Mucosa of gallbladder (tissue), 1 donor: ENCODE measurements at places on chromosomes 3 and 15. TPM values are rescaled to one million over a fixed set of nuclear protein-coding genes. Genes with fewer than 3 reads are reported as not detected.

- no peak for DNase-seq
Measured at GRCh38 chr15:34324933-34325332, 12.6 kb downstream of the SLC12A6 start.

DNA sequence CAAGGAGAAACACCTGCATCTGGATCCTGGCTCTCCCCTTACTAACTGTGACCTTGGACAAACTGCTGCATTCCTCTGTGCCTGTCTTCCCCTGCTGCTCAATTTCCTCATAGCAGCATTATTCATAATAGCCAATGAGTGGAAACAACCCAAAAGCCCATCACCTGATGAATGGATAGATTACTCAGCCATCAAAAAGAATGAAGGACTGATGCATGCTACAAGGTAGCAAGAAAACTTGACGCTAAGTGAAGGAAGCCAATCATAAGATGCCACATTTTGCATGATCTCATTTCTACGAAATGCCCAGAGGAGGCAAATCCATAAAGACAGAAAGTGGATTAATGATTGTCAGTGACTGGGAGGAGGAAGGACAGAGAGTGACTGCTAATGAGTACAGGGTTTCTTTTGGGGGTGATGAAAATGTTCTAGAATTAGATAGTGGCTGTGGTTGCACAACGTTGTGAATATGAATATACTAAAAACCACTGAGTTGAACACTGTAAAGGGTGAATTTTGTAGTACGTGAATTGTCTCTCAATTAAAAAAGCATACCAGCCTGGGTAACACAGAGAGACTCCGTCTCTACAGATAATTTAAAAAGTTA is 11.2 kb downstream of the IGDCC4 start:
- DNase-seq = no peak

- no peak for DNase-seq
Measured at GRCh38 chr15:99722406-99722805, 10.8 kb downstream of the LYSMD4 start.

- DNase-seq = no peak
Measured at GRCh38 chr3:188697127-188697526, 474.6 kb upstream of the TPRG1 start.

- DNase-seq = no peak
Measured at GRCh38 chr3:188205992-188206416, 52.0 kb downstream of the LPP start.

The TMC3 gene
- 0.06 TPM for total RNA-seq

DNA sequence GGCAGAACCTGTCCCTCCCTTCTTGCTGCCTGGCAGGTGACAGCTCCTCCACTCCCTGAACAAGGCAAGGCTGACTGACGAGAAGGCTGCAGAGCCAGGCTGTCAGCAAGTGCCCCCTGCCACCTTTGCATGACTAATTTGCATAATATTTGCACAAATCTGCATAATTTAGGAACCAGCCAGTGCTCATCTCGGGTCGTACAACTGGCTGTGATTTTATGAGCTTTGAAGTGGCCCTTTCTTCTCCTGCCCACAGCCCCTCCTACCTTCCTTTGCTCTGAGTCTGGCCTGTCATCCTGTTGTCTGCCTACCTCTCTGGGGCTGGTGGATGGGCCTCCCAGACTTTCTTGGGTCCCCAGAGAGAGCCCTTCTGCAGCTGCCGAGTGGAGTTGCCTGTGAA is 58.9 kb downstream of the LINGO1 start:
- no peak for DNase-seq

DNA sequence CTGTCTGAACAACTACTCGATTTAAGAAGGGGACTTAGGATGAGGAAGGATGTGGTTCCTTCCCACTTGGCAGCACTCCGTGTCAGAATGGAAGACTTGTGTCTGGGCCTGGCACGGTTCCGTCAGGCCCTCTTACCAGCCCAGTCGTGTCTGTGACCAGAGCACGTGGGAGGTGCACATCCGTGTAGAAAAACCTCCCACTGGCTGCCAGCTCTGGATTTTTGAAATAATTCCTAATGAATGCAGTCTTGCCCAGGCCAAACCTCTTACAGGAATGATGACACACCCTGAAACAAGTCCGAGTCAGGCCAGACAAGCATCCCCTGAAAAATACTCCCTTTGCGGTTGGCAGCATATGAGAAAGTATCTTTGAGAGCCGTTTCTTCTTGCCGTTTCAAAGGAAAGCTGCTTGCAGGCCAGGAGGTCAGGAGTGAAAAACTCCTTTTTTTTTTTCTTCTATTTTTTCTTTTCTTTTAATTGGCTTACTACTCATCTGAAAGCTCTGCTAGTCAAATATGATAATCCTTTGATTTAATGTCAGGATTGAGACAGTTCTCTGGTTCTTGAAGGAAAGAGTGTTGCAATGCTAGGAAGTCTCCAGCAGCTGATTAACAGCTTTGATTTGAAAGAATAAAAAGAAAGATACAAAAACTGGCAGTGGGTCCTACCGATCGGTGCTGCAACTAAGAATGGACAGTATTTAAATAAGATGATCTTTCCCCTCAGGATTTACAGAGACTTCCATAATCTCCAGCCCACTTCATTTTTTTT is 19.8 kb downstream of the IL1RAP start:
- DNase-seq = peak; percentile 50

DNA sequence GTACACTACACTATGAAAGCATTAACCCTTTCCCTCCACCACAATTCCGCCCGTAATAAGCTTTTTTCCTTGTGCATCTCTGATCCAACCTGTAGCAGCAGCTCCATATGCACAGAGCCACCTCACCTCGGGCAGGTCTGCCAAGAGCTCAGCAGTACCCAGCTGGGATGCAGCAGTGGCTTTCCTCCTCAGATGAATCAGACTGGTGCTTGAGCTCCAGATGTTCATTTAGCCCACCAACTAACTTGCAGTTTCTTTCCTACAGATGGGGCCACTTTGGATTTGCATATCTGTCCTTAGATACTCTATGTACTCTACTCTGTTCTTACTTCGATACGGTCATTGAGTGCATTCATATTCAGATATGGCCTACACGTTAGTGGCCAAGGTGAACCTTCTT is 14.8 kb upstream of the FSIP1 start:
- DNase-seq = no peak

The C3orf49 gene
- total RNA-seq = not detected

DNA sequence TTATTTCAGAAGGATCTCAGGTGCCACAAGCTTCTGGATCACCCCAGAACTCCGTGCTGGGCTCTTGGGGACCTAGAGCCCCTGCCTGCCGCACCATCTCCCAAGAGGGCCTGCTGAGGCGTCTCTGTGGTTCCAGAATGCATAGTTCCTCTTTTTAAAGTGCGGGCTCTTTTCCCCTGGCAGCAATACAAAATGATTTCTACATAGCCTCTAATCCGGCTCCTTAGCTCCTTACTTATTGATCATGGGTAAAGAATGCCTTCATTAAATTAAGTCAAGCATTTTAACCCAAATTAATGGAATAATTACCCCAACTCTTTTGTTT is 121.9 kb downstream of the ATP10A start:
- no peak for DNase-seq

The AMT gene
- total RNA-seq = 20.7 TPM

The LRRIQ4 gene
- total RNA-seq = not detected
